ENCODE measurements at places on chromosomes 12 and 14. TPM values are rescaled to one million over a fixed set of nuclear protein-coding genes. Genes with fewer than 3 reads are reported as not detected.

DNA sequence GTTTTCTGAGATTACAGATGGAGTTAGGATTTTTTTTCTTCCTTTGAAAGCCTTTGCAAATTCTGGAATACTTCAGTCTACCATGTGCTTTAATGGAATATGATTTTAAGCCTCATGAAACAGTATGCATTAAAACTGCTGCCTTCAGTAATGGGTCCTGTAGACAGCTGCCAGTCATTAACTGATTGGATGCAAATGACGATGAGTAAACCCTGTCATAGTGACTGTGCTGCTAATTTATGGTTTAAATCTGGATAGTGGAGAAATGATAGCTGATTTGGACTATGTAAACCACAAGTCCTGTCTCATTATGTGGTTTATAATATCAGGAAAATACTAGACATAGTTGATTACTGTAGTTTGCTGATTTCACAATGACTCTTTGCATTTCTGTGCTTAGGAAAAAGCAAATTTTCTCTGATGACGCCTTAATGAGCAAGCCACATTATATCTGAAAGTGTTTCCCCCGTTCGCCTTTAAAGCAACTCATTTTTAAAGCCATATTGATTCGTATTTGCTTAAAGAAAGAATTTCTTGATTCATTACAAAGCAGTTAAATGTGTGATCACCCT lies 217.6 kb downstream of the TMTC2 start:
- no peak for DNase-seq

DNA sequence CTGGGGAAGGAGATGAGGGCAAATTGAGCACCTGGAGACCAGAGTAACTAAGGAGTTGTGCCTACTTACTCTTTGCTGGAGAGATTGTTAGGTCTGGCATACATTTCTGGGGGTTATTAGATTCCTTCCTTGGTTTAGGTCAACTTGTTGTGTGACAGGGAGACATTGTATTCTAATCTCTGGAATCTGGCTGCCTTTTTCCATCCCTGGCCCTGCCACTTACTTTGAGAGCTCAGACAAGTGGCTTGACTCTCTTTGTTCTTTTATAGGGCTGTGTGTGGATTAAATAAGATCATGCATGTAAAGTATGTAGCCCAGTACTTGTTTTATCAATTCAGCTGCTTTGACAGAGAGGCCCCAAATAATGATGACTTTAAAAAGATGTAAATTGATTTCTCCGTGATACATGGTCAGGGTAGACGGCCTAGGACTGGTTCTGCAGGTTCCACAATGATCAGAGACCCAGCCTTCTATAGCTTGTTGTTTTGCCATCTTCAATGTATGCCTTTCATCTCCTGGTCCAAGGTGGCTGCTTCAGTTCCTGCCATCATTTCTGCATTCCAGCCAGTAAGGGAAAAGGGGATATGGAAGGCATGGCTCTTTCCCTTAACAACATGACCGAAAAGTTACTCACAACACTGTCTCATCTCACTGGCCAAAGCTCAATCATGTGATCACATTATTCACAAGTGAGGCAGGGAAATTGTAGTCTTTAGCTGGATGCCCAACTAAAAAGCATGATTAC lies 72.6 kb downstream of the CHST11 start:
- no peak for DNase-seq

DNA sequence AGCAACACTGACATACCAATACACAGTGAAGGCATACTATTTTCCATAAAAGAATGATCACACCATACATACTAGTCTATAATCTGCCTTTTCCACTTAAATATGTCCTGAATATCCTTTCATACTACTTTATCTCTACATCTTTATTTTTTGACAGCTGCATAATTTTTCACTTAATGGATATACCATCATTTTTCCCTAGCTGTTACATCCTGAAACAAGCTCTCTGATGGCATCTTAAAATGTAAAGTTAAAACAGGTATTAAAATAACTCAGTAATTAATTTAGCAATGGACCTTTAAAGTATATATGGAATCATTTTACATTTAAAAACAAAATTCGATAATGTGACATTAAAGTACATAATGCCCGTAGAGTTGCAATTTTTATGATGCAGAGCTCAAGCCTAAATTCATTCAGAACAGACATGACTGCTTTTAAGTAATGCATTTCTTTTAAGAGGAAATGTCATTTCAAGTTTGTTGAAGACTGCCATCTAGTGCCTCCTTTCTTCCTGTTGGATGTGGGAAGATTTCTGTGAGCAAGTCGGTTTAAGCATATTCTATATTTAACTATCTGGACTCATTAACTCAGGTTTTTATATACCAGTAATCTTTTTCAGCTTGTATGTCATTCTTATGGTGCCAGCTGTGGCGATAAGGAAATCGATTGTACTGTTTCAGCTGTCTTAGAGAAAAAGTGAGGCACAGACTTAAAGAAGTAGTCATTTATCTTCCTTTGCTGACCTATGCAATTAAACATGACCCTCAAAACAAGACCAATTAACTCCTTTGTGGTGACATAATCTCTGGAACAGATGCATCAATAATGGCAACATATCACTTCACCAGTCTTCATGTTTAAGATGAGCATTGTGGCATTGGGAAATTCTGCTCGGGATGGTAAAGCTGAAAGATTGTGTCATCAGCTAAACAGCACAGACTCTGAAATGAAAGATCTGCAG lies 20.3 kb downstream of the PRICKLE1 start:
- DNase-seq = peak; percentile 80

CD27 gene
- total RNA-seq = not detected

GRCh38 chr12:122871851-122872780 lies 23.8 kb downstream of the VPS37B start:
- DNase-seq = peak; percentile 83

HOXC6 gene
- total RNA-seq = not detected

KLHL28 gene
- 9.3 TPM for total RNA-seq

GRCh38 chr12:86139671-86140070 lies 116.5 kb downstream of the MGAT4C start:
- DNase-seq = no peak

RAB15 gene
- 4.6 TPM for total RNA-seq

GRCh38 chr12:132462788-132463187 lies 27.2 kb upstream of the FBRSL1 start:
- DNase-seq = no peak

DNA sequence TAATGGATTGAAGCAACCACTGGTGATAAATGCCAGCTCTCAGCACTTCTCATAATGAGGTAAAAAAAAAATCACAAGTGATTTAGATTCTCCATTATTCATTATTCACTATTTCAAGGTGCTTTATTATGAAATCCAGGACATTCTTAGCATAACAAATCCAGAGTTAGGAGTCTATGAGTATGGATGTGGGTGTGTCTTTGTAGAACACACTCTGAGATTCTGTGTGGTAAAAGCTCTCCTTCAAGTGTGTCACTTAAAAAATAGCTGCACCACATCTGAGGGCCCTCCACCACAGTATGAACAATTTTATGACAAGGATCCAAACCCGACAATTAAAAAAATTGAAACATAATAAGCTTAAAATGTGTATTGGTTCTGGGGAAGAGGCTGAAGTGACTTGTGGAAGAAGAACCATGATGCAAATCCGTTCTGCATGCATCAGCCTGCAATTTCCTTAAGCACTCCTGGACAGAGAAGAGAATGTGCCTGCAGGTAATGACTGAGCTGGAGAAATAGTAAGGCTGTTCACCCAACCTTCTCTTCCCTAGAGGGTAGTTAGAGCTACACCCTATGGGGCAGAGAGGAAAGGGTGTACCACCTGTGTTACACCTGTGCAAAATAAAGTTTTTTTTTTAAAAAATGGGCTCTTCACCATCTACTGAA lies 488.5 kb upstream of the MGAT4C start:
- no peak for DNase-seq

SPTB gene
- under 0.01 TPM for total RNA-seq

GRCh38 chr12:6872073-6873048 lies 742 bp downstream of the SPSB2 start:
- peak; percentile 82 for DNase-seq

CACNA2D4 gene
- 0.22 TPM for total RNA-seq

DNA sequence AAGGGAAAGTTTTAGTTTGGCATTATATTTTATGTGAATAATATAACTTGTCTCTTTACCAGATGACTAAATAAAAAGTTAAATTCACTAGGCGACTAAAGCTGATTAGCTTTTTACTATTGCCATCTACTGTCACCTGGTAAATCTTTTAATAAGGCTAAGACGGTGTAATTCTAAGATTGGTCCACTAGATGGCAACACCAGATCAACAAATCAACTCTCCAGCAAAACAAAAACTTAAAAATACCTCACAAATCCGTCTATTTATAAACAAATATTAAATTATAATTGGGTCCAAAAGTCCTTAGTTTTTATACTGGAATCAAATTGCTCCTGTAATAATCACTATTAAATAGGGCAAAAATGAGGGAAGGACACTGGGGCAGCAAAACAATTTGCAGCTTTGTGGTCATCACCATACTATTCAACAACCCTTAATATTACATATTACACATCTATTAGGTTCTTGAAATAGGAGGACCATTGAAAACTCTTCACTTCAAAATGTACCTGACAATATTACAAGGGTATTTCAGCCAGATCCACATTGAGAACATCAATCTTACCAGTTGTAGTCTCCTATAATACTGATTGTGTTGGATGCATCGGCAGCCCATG lies 47.9 kb downstream of the GALC start:
- peak; percentile 72 for DNase-seq

CCDC198 gene
- total RNA-seq = not detected

DNA sequence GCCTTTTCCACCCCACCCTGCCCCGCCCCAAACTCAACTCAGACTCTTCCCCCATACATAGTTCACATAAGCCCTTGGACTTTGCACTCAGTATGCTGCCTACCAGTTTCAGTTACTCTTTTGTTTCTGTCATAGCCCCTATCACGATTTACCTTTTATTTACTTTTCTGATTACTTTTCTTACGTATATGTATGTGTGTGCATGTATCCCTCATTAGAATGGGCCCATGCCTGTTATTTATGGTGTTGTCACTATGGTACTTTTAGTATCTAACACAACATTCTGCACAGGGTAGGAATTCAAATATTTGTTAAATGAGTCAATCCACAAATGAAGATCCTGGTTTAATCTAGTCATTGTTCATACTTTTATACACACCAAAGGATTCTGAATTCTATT lies 16.5 kb upstream of the LUM start:
- DNase-seq = no peak

GRCh38 chr14:86613126-86613525 lies 1083.2 kb downstream of the FLRT2 start:
- DNase-seq = no peak

DNA sequence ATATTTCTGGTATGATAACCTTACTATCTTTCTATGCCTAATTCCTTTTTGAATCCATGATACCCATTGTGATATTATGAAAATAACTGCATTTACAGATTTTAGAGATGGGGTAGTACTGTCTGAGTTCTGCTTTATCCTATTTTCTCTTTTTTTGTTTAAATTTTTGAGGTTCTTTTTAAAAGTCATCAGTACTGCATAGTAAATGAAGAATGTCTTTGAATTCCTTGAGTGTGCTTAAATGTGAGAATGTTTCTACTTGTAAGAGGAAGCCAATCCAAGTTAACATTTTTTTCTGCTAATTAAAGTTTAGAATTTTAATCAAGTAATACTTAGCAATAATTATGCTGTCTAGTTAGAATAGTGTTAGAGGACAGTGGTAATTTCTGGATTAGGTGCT lies 474.6 kb downstream of the PCNX1 start:
- DNase-seq = no peak

GRCh38 chr12:80472911-80473500 lies 29.0 kb downstream of the PTPRQ start:
- DNase-seq = peak; percentile 64

SDSL gene
- total RNA-seq = 4.2 TPM

DNA sequence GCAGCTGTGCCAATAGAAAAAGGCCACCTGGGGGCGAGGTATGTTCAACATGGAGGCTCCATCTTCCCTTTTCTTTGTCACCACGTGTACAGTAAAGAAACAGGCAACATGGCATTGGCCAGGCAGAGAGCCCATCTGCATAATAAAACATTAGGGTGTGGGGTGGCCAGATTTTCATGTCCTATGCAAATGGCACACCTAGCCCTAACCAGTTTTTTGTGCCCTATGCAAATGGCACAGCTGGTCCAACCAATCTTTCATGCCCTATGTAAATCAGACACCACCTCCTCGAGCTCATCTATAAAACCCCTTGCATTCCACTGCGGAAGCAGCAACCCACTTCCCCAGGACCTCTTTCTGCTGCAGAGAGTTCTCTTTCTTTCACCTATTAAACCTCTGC lies 149.1 kb upstream of the RGS6 start:
- DNase-seq = no peak

DNA sequence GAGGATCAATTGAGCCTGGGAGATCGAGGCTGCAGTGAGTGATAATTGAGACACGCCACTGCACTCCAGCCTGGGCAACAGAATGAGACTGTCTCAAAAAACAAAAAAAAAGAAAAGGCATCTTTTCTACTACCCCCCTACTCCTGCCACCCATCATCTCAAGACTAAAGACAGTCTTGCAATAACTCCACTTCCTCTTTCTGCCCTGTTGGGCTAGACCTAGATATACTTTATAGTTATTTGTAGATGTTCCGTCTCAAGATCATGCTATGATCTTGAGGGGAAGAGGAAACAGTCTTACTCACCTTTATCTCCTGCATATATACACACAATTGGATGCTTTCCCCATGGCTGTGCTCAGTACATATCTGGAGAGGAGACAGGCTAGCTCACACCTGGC lies 12.1 kb upstream of the ESPL1 start:
- DNase-seq = no peak

- no peak for DNase-seq
Measured at GRCh38 chr12:31876568-31877424, 82.4 kb upstream of the RESF1 start.

RASAL1 gene
- total RNA-seq = not detected

LRP6 gene
- 55.0 TPM for total RNA-seq

DNA sequence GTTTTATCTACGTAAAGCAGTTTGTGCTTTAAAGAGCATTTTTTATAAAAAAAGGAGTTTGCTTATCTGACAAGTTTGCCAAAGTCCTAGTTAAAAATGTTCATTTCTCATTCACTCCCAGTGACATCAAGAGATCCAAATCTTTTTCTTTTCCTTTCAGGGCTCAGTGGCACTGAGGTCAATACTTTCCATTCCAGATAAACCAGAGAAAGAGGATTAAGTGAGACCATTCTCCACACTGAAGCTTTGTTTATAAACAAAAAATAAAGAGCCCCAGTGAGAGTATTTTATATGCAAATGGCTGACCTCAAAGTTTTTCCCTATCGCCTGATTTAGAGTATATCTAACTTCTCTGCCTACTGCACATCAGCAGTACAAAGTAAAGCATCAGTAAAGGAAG lies 199.8 kb downstream of the ALG10B start:
- DNase-seq = no peak

DNA sequence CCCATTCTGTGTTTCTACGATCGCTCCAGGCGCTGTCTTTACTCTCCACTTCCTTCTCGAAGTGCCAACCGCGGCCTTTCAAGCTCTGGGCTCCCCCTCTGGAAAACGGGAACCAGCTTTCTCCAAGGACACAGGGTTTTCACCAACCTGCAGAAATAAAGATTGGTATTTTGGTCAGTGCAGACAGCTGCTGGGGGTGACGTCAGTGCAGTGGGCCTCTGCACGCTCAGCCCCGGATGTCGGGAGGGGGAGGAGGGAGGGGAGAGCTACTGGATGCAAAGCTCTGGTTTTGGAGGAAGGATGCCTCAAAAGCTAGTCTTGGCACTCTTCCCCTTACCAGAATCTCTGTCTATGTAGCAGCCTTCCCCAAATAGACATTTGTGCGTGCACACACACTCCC lies 19.9 kb downstream of the HRK start:
- DNase-seq = peak; percentile 32

CLEC6A gene
- not detected for total RNA-seq

Data from lung microvascular endothelial cell (primary cell).